Hematopoietic multipotent progenitor cell treated with erythropoietin and hydrocortisone succinate and interleukin-3 and kit ligand, for 8 days (in vitro differentiated cells): ENCODE measurements at places on chromosomes 4 and X.
A peak's percentile ranks its signal among the peaks of the same experiment; 100 is the strongest.

DNA sequence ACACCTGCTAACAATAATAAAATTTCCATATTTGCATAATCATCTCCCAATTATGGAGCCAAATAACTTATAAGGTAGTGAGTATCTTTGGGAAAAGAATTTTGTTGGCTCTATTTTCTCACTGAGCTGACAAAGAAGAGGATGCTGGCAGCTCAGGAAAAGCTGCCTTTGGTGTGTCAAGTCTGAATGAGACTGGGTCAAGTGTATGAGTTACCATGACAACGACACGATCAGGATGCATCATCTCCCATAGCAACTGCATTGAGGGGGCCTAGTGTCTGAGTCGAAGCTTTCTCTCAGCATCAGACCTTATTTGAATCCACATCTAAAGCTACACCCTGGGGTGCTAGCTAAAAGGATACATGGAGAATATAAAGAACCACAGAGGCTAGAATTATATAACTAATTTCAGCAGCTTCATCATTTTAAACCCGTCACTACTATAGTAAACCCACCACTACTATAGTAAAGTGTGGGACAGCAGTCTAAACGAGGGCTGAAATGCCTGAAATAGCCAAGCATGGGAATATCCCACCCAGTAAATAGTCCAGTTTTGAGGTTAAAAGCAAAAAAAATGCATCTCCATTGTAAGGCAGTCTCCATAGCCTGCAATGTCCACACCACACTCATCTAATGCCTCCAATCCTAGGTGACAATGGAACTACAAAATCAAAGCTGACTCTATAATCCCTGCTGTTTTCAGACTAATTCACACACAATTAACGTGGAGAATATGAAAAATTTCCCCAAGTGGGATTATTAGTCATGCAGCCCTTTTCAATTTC, 16.0 kb downstream of the GSPT2 start:
- no peak for DNase-seq

DNA sequence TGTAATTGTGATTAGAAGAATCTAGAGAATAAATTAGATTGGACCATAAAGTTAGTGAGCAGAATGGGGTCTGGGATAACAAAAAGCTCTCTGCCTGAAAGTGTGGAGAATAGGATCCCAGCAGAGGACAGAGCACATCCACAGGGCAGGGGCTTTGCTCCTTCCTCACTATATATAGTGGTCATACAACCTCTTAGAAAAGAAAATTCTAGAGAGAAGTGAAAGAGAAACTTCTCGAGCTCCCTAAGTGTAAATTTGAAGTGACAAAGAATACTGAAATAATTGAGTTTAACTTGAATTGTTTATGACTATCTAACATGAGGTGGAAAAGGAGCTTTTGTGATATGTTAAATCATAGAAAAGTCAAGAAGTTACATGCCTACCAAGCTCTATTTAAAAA, 14.9 kb downstream of the ADAM29 start:
- no peak for DNase-seq

DNA sequence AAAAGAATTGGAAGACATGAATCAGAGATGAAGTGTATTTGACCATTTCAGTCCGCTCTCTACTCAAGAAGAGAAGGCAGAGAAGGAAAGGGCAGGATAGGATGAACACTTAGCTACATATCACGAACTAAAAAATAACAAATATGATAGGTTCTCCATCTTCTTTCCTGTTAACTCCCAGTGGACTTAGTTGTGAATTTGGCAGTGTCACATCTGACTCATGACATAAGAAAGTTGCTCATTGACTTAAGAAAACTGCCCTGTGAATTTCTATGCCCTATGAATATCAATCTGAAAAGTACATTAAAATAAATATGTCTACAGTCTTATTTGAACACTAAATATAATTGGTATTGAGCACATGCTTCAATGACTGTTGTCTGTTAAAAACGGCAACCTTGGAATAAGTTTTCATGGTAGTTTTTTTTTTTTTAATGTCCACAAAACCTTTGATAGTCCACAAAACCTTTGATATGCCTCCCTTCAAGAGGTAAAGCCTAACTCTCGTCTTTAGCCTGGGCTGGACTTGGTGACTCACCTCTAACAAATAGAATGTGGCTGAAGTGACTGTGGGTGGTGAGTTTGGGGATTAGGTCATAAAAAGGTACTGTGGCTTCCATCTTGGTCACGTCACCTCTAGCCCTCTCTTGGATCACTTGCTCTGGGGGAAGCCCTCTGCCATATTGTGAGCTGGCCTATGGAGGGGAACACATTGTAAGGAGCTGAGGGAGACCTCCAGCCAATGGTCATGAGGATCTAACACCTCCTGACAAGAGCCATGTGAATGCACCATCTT, 184.7 kb upstream of the S100G start:
- no peak for DNase-seq

- peak; percentile 90 for DNase-seq
Observed at GRCh38 chrX:1581132-1581531, 10.3 kb upstream of the AKAP17A start.

DNA sequence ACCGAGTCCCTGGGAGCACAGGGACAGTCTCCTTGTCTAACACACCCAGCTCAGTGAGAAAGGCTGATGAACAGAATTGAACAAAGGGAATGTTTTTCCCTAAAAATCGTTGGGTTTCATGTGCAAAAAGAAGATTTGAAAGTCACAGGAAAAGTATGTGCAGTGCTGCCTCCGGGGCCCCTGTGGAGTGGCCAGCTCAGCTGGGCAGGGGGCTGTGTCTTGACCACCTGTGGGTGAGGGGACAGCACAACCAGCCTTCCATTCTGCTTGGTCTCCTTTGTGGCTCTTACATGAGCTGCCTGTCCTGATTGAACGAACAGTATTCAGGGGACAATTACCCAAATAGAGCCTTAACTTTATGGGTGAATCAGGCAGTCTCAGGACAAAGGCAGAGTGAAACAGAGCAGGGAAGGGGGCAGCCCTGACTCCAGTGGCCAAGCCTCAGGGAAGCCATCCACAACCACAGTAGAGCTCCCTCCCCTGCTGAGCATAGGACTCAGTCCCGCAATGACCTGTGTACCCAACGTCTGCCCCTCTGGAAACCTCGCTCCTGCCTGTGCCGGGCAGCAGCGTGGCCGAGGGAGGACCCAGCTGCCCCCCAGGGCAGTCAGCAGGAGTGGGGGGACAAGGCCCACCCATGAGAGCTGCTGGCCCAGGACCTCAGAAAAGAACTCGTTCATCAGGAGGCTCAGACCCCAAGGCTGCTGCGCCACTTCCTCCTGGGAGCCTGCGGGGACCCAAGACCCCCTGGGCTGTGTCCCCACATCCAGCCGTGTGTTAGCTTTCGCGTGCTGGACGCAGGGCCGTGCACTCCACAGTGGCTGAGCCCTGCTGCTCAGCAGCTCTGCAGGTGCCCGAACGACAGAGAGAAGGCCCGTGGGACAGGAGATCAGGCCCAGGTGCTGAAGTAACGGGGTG, 59.6 kb upstream of the MXD4 start:
- no peak for DNase-seq
